ENCODE measurements at places on chromosomes 11 and 22. TPM values are rescaled to one million over a fixed set of nuclear protein-coding genes. Genes with fewer than 3 reads are reported as not detected.

Gene ART1
- 1.0 TPM for total RNA-seq

Gene RPLP2
- 1,518 TPM for total RNA-seq

Gene IGF2
- total RNA-seq = 33.9 TPM

Gene OR11H1
- not detected for total RNA-seq

Gene MMP1
- total RNA-seq = 0.97 TPM

Gene SCN4B
- total RNA-seq = 6.0 TPM

Gene OR2AT4
- total RNA-seq = not detected

Gene LYVE1
- total RNA-seq = 95.2 TPM

Gene TP53I11
- 103 TPM for total RNA-seq

Gene DLG2
- total RNA-seq = 7.2 TPM

Data from lower lobe of right lung (tissue), 2 donors.